Neural cell (in vitro differentiated cells): ENCODE measurements at places on chromosomes 2 and 18. TPM values are rescaled to one million over a fixed set of nuclear protein-coding genes. Genes with fewer than 3 reads are reported as not detected.

FHOD3 gene
- polyA plus RNA-seq: 19.4 and 22.3 TPM in 2 replicates

SLC8A1 gene
- polyA plus RNA-seq: 17.3 and 18.7 TPM in 2 replicates

MC2R gene
- polyA plus RNA-seq: not detected in 2 replicates

BMP10 gene
- not detected in 2 replicates for polyA plus RNA-seq

SERPINB11 gene
- not detected in 2 replicates for polyA plus RNA-seq

FER1L5 gene
- 0.28 and 0.30 TPM in 2 replicates for polyA plus RNA-seq

NEDD4L gene
- polyA plus RNA-seq: 97.9 and 103 TPM in 2 replicates

LYPD1 gene
- 78.2 and 104 TPM in 2 replicates for polyA plus RNA-seq

ERMN gene
- not detected in 2 replicates for polyA plus RNA-seq

PROKR1 gene
- 0.06 TPM in 1 of 2 replicates, not detected in the other for polyA plus RNA-seq

TMEFF2 gene
- 24.6 and 29.1 TPM in 2 replicates for polyA plus RNA-seq

C2orf80 gene
- polyA plus RNA-seq: 68.0 and 71.5 TPM in 2 replicates

SH3RF3 gene
- 0.52 and 0.53 TPM in 2 replicates for polyA plus RNA-seq

CCT4 gene
- 132 and 140 TPM in 2 replicates for polyA plus RNA-seq

UGT1A10 gene
- polyA plus RNA-seq: not detected in 2 replicates

TUBA4B gene
- polyA plus RNA-seq: not detected in 2 replicates

C2orf66 gene
- 1.4 and 2.4 TPM in 2 replicates for polyA plus RNA-seq

MEP1B gene
- polyA plus RNA-seq: not detected in 2 replicates

AGXT gene
- polyA plus RNA-seq: not detected in 2 replicates

ERFE gene
- polyA plus RNA-seq: 0.32 TPM in 1 of 2 replicates, not detected in the other

LRP1B gene
- 11.7 and 12.7 TPM in 2 replicates for polyA plus RNA-seq

EFR3B gene
- 29.3 and 30.6 TPM in 2 replicates for polyA plus RNA-seq

BCL11A gene
- 44.0 and 54.2 TPM in 2 replicates for polyA plus RNA-seq

THSD7B gene
- 0.46 and 1.6 TPM in 2 replicates for polyA plus RNA-seq

SERPINB13 gene
- polyA plus RNA-seq: not detected in 2 replicates

SPC25 gene
- polyA plus RNA-seq: 1.8 and 2.7 TPM in 2 replicates

RHOB gene
- 205 and 214 TPM in 2 replicates for polyA plus RNA-seq

FN1 gene
- 0.93 and 5.1 TPM in 2 replicates for polyA plus RNA-seq

ASNSD1 gene
- 61.7 and 94.3 TPM in 2 replicates for polyA plus RNA-seq

SYT4 gene
- 145 and 167 TPM in 2 replicates for polyA plus RNA-seq

FBXO15 gene
- 6.1 and 9.2 TPM in 2 replicates for polyA plus RNA-seq

SERPINB12 gene
- not detected in 2 replicates for polyA plus RNA-seq

ZDBF2 gene
- polyA plus RNA-seq: 21.9 and 23.4 TPM in 2 replicates

MCFD2 gene
- polyA plus RNA-seq: 78.8 and 84.0 TPM in 2 replicates

NTSR2 gene
- not detected in 2 replicates for polyA plus RNA-seq

XIRP2 gene
- not detected in 2 replicates for polyA plus RNA-seq

ASTL gene
- polyA plus RNA-seq: not detected in 2 replicates
